ENCODE measurements at places on chromosomes 1 and 21. TPM values are rescaled to one million over a fixed set of nuclear protein-coding genes. Genes with fewer than 3 reads are reported as not detected.

- H3K27ac ChIP-seq, result no peak overlapping the region
- no peak overlapping the region for H3K4me3 ChIP-seq
- peaks cover 4% of the 10 kb centered on the region for H3K36me3 ChIP-seq
- DNase-seq, result no peak
- H3K4me1 ChIP-seq, result peaks cover 15% of the 10 kb centered on the region
- no peaks in the 10 kb centered on the region for H3K27me3 ChIP-seq
Observed at GRCh38 chr1:164707868-164708331, 148.9 kb downstream of the PBX1 start.

DNA sequence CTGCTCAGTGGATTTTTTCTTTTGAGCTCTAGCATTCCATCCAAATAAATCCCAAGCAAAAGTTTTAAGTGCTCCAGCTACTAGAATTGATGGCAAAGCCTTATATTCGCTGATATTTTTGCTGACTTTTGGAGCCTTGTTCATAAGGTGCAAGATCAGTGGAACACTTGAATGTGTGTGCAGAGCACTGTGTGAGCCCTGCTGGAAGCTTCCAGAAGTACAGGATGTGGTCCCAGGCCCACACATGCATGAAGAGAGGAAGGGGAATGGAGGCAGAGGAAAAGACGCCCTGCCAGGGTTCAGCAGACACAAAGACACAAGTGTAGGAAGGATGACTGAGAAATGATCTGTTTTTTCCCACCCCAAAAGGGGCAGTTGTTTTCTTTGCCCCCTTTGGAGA is 169.4 kb downstream of the KCNJ6 start:
- DNase-seq, result no peak
- no peak overlapping the region for H3K27ac ChIP-seq
- peaks cover 3% of the 10 kb centered on the region for H3K36me3 ChIP-seq
- H3K4me3 ChIP-seq, result no peak overlapping the region
- no peaks in the 10 kb centered on the region for H3K4me1 ChIP-seq

The IFI44 gene
- not detected for total RNA-seq

GRCh38 chr1:110003747-110004428 is 19.3 kb downstream of the AHCYL1 start:
- peak overlapping the region; percentile 6 for H3K4me3 ChIP-seq
- DNase-seq, result peak; percentile 58
- H3K36me3 ChIP-seq, result no peaks in the 10 kb centered on the region
- peaks cover 14% of the 10 kb centered on the region for H3K4me1 ChIP-seq

DNA sequence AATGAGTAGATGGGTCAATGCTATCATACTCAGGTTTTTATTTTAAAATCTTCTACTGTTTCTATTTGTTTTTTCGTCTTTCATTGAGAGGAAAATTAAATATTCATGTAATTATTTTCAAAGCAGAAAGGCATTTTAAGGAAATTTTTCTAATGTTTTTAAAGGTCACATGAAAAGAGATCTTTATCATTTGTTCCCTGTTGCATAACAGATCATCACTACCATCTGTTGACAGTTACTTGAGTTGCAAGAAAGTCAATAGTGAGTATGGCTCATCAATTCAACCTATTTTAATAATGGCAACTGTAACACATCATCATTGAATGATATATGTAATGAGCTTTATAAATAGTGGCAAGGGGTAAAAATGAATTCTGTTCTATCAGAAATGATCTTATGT is 369.7 kb downstream of the DPYD start:
- H3K4me1 ChIP-seq, result no peaks in the 10 kb centered on the region
- no peaks in the 10 kb centered on the region for H3K36me3 ChIP-seq
- DNase-seq, result no peak
- H3K27ac ChIP-seq, result no peak overlapping the region
- no peaks in the 10 kb centered on the region for H3K27me3 ChIP-seq
- no peak overlapping the region for H3K4me3 ChIP-seq

DNA sequence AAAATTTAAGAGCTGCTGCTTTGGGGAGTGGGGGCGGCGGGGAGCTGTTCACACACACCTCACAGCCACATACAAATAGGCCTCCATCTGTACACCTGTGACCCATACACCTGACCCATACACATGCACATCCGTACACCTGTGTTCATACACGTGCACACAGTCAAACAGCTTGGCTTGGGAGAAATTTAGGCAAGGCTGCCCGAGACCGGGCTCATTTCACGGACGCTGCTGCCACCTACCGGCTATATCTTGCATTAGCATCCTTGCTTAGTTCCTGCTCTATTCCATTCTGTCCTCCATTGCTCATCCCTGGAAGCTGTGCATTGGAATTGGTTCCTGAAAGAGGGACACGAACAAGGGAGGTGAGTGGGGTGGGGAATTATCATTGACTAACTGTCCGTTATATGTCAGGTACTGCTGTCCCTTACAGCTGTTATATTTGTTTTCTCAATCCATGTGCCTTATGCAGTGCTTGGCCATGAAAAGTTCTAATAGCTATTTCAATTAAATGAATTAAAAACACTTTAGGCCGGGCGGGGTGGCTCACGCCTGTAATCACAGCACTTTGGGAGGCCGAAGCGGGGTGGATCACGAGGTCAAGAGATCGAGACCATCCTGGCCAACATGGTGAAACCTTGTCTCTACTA is 37.1 kb upstream of the EPB41 start:
- no peaks in the 10 kb centered on the region for H3K4me1 ChIP-seq
- H3K27me3 ChIP-seq, result no peaks in the 10 kb centered on the region
- H3K36me3 ChIP-seq, result no peaks in the 10 kb centered on the region
- 0 out of 3 replicates have a peak overlapping the region, but pooled peaks have one; percentile 8 for H3K4me3 ChIP-seq

The MAEL gene
- not detected for total RNA-seq

DNA sequence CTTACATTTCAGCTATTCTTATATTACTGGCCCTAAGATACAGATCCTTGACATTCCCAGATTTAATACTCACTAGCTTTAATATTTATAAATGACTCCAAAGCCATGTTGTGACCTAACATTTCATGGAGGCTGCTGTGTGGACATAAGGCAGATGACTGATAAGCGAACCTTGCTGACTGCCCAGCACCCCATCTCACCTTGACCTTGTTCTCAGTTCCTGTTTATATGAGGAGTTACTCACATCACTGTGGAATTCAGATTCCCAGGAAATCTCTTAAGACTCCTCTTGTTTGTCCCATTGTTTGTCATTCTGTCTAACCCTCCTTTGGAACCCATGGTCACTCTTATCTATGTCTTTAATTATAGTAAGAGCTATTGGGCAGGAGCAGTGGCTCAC is 21.9 kb downstream of the RAB3B start:
- no peak overlapping the region for H3K27ac ChIP-seq
- no peak overlapping the region for H3K4me3 ChIP-seq
- peaks cover 4% of the 10 kb centered on the region for H3K4me1 ChIP-seq
- H3K27me3 ChIP-seq, result no peaks in the 10 kb centered on the region
- H3K36me3 ChIP-seq, result peaks cover 12% of the 10 kb centered on the region

GRCh38 chr1:190101756-190102155 is 375.9 kb downstream of the BRINP3 start:
- no peak overlapping the region for H3K27ac ChIP-seq
- DNase-seq, result no peak
- no peaks in the 10 kb centered on the region for H3K4me1 ChIP-seq
- no peak overlapping the region for H3K4me3 ChIP-seq
- no peaks in the 10 kb centered on the region for H3K36me3 ChIP-seq
- H3K27me3 ChIP-seq, result no peaks in the 10 kb centered on the region

The LHX8 gene
- total RNA-seq, result not detected

The LAPTM5 gene
- 0.15 TPM for total RNA-seq

DNA sequence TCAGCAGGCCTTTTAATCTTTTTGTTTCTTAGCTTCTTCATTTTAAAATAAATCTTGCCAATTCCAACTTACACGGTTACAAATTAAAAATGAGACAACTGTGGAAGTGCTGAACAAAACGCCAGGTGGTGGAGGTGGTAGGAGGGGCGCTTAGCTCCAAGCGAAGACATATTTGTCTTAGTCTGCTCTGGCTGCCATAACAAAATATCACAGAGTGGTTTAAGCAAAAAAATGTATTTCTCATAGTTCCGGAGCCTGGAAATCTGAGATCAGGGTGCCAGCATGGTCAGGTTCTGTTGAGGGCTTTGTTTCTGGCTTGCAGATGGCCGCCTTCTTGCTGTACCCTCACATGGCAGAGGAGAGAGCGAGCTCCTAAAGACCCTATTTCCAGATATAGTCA is 14.9 kb downstream of the IER5 start:
- no peak overlapping the region for H3K4me3 ChIP-seq
- peaks cover 21% of the 10 kb centered on the region for H3K27me3 ChIP-seq
- H3K4me1 ChIP-seq, result peaks cover 15% of the 10 kb centered on the region
- DNase-seq, result no peak

The ARHGAP29 gene
- 1.3 TPM for total RNA-seq

The SPATA21 gene
- 0.07 TPM for total RNA-seq

GRCh38 chr1:96234299-96234698 is 487.3 kb upstream of the PTBP2 start:
- H3K27me3 ChIP-seq, result no peaks in the 10 kb centered on the region
- H3K36me3 ChIP-seq, result no peaks in the 10 kb centered on the region
- no peaks in the 10 kb centered on the region for H3K4me1 ChIP-seq
- no peak overlapping the region for H3K27ac ChIP-seq
- DNase-seq, result peak; percentile 29

DNA sequence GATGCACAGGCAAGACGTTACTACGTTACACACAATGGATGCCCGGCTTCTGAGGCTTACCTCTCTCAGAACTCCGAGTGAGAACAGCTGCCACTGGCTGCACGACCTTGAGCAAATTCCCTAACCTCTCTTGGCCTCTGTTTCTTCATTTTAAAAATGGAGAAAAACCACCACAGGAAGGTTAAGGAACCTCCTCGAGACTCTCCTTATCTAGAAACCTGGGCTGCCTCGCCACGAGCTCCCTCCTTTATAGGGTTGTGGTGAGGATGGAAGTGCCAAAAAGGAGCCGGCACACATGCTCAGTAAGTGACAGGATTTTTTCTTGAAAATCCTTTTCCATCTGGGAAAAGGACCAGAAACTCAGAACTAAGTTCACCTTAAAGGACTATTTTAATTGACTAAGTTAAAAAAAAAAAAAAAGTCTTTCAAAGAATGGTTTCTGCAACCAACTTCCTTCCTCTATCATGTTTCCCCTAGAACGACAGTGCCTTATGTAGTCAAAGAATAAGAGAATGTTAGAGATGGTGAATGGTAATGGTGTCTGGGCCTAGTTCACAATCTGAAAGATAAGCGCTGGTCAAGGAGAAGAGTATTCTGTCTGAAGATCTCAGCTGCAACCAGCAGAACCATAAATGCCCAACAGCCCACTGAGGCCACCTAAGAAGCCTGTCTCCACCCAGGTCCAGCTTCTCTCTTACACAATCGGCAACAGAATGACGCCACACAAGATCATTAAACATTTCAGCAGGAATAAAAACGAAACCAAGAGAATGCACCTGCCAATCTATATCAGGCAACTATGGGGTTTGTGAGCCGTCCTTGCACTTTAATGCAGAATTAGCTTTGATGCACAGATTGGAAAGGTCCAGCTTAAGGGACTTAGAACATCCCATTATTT is 64.9 kb downstream of the SLC45A1 start:
- no peak for DNase-seq
- H3K36me3 ChIP-seq, result peaks cover 5% of the 10 kb centered on the region
- no peak overlapping the region for H3K27ac ChIP-seq
- no peaks in the 10 kb centered on the region for H3K4me1 ChIP-seq
- H3K27me3 ChIP-seq, result no peaks in the 10 kb centered on the region

The TMEM61 gene
- 1.0 TPM for total RNA-seq

DNA sequence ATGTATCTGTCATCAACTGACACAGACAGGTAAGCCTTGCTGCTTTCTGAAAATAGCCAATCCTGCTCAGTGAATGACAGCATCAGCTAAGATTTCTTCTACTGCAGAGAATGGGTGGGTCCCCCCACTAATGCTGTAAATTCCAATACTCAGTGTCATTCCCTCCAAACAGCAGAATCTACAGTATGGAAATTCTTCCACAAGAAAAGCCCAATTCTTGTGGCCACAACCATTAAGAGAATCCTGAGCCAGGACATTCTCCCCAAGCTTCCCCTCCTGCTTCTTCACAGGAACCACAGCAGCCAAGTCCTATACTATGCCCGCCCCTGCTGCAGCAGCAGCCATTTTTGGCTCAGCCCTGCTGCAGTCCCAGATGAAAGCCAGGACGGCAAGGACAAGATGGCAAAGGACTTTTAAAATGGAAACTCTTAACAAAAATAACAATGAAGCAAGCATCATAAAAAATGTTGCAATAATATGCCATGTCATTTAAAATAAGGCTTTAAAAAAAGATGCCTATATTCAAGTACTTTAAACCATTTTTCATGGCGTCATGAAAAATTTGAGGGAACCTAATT is 26.8 kb downstream of the EIF4G3 start:
- no peak for DNase-seq
- no peak overlapping the region for H3K4me3 ChIP-seq
- no peak overlapping the region for H3K27ac ChIP-seq
- peaks cover 15% of the 10 kb centered on the region for H3K36me3 ChIP-seq

The MYOG gene
- not detected for total RNA-seq

The DYNLT5 gene
- total RNA-seq, result 0.86 TPM

GRCh38 chr1:235078480-235079381 is 49.9 kb downstream of the TOMM20 start:
- no peaks in the 10 kb centered on the region for H3K27me3 ChIP-seq
- H3K36me3 ChIP-seq, result no peaks in the 10 kb centered on the region
- no peaks in the 10 kb centered on the region for H3K4me1 ChIP-seq
- no peak for DNase-seq
- H3K4me3 ChIP-seq, result no peak overlapping the region
- no peak overlapping the region for H3K27ac ChIP-seq

DNA sequence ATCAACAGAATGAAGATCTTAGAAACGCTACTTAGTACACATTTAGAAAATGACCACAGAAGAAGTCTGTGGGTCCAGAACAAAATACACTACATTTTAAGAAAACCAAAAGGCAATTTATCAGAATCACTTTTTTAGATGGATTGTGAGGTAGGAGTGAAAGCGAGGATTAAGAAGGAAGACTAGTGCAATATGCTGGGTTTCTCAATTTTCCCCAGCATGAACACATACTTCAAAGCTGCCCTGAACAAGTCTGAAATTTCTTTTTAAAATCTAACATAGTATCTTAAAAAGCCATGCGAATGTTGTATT is 200.5 kb downstream of the SLC45A1 start:
- no peak for DNase-seq
- H3K36me3 ChIP-seq, result peaks cover 6% of the 10 kb centered on the region
- H3K4me3 ChIP-seq, result no peak overlapping the region
- peaks cover 2% of the 10 kb centered on the region for H3K4me1 ChIP-seq
- H3K27ac ChIP-seq, result no peak overlapping the region
- H3K27me3 ChIP-seq, result no peaks in the 10 kb centered on the region

All from H9 (cell line).